Neural progenitor cell (in vitro differentiated cells): ENCODE measurements at places on chromosomes 4 and X. TPM values are rescaled to one million over a fixed set of nuclear protein-coding genes. Genes with fewer than 3 reads are reported as not detected.

DNA sequence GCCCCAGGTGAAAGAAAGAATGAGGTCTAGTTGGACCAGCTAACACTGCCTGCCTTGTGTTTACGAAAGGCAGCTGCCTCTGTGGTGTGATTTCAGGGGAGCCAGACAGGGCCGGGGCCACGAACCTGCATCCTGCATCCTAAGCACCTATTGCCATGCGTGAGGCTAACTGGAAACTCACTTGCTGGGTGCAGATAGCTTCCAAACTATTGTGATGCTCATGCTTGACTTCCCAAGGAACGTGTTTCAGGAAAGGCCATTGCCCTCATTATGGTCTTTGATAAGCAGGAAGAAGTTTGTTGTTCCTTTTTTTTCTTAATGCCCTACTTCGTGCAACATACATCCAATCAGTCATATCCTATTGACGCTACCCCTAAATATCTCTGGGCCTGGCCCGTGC lies 2.3 kb upstream of the IRF2 start:
- H3K4me1 ChIP-seq = peaks cover 6% of the 10 kb centered on the region
- H3K27ac ChIP-seq = no peak overlapping the region
- no peak overlapping the region for H3K4me3 ChIP-seq
- no peak for DNase-seq
- H3K27me3 ChIP-seq = peaks cover 7% of the 10 kb centered on the region
- H3K36me3 ChIP-seq = no peaks in the 10 kb centered on the region

NKX1-1 gene
- not detected in 2 replicates for total RNA-seq

DNA sequence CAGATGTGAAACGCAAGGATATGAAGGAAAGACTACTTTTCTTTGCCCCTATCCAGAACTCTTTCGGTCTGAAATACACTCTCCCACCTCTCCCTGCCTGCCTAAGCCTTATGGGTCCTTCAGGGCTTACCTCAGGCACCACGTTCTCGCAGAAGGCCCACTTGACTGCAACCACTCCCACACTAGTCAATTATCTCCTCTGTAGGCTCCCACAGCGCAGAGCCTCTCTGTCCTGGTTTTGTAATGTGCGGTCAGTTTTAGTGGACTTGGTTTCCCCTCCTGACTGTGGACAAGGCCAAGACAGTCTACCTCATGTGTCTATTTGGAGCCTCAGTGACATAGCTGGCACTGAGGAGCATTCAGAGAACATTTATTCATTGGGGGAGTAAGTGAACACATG lies 11.1 kb downstream of the CNGA2 start:
- no peaks in the 10 kb centered on the region for H3K36me3 ChIP-seq
- no peak overlapping the region for H3K4me3 ChIP-seq
- no peak for DNase-seq

GRCh38 chr4:167234316-167234881 lies at the start of gene SPOCK3:
Gene SPOCK3, minus strand, starts transcription at chr4:167234494.
- H3K4me3 ChIP-seq = peak within 1 kb of the TSS; percentile 69
- peak; percentile 75 for DNase-seq
- H3K4me1 ChIP-seq = no peaks in the 10 kb centered on the region
- H3K36me3 ChIP-seq = no peaks in the 10 kb centered on the region
- no peak within 1 kb of the TSS for H3K27ac ChIP-seq

DNA sequence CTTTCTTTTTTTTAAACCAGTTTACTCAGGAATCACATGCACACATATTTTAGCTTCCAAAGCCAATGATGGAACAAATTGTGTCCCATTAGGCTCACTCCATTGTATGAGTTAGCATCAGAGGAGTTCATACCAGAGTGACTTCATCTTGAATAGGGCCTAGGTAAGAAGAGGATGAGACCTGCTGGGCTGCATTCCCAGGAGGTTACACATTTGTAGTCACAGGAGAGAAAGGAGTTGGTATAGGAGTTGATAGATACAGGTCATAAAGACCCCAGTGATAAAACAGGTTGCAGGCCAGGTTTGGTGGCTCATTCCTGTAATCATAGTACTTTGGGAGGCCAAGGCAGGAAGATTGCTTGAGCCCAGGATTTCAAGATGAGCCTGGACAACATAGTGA lies 9.3 kb downstream of the PDGFRA start:
- H3K4me3 ChIP-seq = no peak overlapping the region
- H3K4me1 ChIP-seq = no peaks in the 10 kb centered on the region
- no peak for DNase-seq
- peaks cover 19% of the 10 kb centered on the region for H3K27me3 ChIP-seq
- no peaks in the 10 kb centered on the region for H3K36me3 ChIP-seq

CLIC2 gene
- total RNA-seq = 0.28 TPM in 1 of 2 replicates, not detected in the other

- no peaks in the 10 kb centered on the region for H3K36me3 ChIP-seq
- no peak overlapping the region for H3K4me3 ChIP-seq
- no peaks in the 10 kb centered on the region for H3K27me3 ChIP-seq
- no peaks in the 10 kb centered on the region for H3K4me1 ChIP-seq
- no peak for DNase-seq
- no peak overlapping the region for H3K27ac ChIP-seq
Measured at GRCh38 chrX:141969706-141970105, 66.0 kb downstream of the MAGEC1 start.

GRCh38 chr4:4794421-4794820 lies 65.0 kb upstream of the MSX1 start:
- peaks cover 91% of the 10 kb centered on the region for H3K27me3 ChIP-seq
- DNase-seq = no peak
- H3K4me1 ChIP-seq = peaks cover 16% of the 10 kb centered on the region
- H3K4me3 ChIP-seq = no peak overlapping the region
- H3K36me3 ChIP-seq = no peaks in the 10 kb centered on the region

DNA sequence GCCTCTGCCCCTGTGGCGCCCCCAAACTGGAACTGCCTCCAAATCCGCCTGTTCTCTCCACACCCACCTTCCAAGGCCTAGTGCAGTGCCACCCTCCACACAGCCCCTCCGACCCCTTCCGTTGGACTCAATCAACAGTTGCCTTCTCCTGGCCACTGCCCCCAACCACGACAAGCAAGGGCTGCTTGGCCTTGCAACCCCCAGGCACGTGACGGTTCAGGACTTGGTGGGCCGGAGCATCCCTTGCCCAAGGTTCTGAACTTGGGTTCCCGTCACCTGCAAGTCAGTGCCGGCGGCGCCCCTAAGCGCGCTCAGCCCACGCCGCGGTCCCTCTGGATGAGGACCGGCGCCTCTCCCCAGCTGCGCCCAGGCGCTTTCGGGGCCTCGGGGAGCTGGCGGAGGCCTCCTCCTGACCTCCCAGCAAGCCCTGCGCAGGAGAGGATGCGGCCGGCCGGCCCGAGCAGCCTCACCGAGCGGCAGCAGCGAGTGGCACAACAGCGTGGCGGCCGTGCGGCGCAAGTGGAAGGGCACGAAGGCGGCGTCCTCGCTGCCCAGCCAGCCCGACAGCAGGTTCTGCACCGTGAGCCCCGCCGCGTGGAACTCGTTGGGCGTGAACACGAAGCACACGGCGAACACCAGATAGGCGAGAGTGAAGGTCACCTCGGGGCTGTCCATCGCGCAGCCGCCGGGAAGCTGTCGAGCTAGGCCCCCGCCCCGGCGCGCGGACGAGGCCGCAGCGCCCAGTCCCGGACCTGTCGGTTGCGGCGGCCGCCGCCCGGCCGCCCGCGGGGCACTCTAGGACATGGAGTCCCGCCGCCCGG lies 750 bp downstream of the TMEM129 start:
- H3K36me3 ChIP-seq = no peaks in the 10 kb centered on the region
- peak; percentile 77 for DNase-seq
- H3K4me1 ChIP-seq = peaks cover 18% of the 10 kb centered on the region
- H3K27me3 ChIP-seq = no peaks in the 10 kb centered on the region
- no peak overlapping the region for H3K27ac ChIP-seq

GPRASP3 gene
- total RNA-seq = 20.0 and 20.3 TPM in 2 replicates

DNA sequence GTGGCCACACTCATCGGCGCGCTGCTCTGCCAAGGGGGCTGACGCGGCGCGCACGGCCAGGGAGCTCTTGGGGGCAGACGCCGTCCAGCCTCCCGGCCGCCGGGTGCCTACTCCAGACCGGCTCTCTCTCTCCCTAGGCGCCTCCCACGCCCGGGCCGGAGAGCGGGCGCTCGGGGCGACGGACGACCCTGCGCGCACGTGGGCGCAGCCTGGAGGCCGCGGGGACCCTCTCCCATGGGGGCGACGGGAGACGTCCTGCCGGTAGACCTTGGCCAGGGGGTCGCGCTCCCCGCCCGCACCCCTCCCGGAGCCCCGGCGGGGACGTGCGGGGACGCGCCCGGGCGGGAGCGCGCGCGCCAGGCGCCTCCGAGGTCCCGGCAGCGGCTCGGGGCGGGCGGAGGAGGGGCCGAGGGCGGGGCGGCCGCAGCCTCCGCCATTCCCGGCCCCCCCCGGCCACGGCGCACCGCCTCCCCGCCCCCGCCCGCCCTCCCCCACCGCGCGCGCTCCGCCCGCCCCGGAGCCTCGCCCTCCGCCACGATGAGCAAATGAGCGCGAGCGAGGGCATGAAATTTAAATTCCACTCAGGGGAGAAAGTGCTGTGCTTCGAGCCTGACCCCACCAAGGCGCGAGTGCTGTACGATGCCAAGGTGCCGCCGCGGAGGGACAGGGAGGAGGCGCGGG lies at the start of gene MSL3:
MSL3 (plus strand) TSS at position 519 of the 681 bp plus-strand sequence; CDS start at position 546, 27 bp downstream.
- DNase-seq = peak; percentile 81
- peaks cover 13% of the 10 kb centered on the region for H3K27me3 ChIP-seq

DNA sequence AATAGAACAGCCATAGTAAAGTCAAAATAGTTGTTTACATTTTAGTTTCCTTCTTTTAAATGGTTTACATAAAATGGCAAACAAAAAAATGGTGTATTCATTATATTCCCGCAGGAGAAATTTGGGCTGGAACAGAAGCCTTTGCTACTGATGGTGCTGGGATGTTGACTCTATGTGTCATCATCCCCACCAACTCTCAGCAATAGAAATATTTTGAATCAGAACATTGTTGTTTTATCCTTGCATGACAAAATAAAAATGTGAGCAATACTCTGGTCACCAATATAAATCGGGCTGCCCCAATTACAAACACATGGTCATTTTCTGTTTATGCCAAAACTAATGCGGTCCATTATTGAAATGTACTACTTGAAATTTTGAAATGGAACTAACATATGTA lies 1131.6 kb upstream of the PCDH7 start:
- no peak for DNase-seq
- H3K4me3 ChIP-seq = no peak overlapping the region
- H3K27ac ChIP-seq = no peak overlapping the region
- no peaks in the 10 kb centered on the region for H3K4me1 ChIP-seq
- no peaks in the 10 kb centered on the region for H3K27me3 ChIP-seq

DNA sequence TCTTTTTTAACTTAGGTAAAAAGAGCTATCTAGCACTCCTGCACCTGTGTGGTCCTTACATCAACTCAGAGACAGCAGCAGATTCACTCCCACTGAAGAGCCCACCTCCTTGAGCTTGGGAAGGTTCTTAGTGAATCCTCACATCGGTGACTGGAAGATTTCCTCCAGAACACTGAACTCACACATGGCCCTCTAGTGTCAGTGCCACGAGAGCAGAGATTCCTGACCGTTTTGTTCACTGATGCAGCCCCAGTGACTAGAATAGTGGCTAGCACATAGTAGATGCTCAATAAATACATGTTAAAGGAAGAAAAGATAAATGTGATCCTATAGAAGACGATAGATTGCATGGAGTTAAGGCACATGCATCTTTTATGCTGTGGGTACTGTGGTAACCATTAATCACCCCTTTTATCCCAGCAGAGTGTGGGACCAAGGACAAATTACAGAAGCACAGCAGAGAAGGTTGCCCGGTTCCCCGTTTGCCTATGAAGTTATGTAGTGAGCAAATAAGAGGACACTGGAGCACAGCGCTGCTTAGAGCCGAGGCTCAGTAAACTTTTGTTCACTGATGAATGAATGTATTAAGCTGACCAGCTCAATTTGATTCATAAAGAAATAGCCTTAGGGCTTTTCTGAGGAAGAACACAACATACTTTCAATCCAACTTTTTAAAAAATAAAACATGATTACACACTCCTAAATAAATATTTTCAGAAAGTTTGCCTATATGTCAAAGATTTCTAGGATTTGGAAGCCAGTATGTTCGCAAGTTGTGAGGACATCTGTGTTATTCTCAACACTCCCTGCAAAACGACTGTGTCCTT lies 8.7 kb downstream of the GASK1B start:
- H3K27ac ChIP-seq = no peak overlapping the region
- DNase-seq = no peak
- H3K27me3 ChIP-seq = no peaks in the 10 kb centered on the region
- no peaks in the 10 kb centered on the region for H3K4me1 ChIP-seq
- no peaks in the 10 kb centered on the region for H3K36me3 ChIP-seq
- no peak overlapping the region for H3K4me3 ChIP-seq

MAGEC1 gene
- not detected in 2 replicates for total RNA-seq

FAT4 gene
- total RNA-seq = 7.4 and 8.5 TPM in 2 replicates

DNA sequence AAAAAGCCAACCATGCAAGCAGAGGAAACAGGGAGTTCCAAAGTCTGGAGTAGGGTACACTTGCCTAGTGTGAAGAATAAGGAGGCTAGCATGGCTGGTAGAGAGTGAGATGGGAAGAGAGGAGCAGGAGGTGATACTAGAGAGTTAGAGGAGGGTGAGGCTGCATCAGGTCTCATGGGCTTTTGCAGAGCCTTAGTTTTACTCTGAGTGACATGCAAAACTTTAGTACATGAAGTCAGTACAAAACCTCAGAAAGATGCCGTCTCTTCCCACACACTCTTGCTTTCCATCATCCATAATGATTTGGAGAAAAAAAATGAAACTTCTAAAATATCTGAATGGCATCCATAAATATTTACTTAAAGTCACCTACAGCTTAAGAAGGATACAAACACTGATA lies 5.0 kb downstream of the OPRPN start:
- no peaks in the 10 kb centered on the region for H3K27me3 ChIP-seq
- DNase-seq = no peak
- no peak overlapping the region for H3K27ac ChIP-seq
- no peaks in the 10 kb centered on the region for H3K36me3 ChIP-seq
- H3K4me3 ChIP-seq = no peak overlapping the region

NAP1L5 gene
- 2.4 and 6.9 TPM in 2 replicates for total RNA-seq

SMIM10L2A gene
- total RNA-seq = 1.9 and 5.9 TPM in 2 replicates

- H3K27ac ChIP-seq = no peak overlapping the region
- no peaks in the 10 kb centered on the region for H3K27me3 ChIP-seq
- DNase-seq = no peak
- H3K4me3 ChIP-seq = no peak overlapping the region
- no peaks in the 10 kb centered on the region for H3K36me3 ChIP-seq
Measured at GRCh38 chrX:56759736-56760409, 30.8 kb downstream of the NBDY start.

VSIG1 gene
- total RNA-seq = 0.15 and 0.22 TPM in 2 replicates
